Kidney epithelial cell (primary cell): ENCODE measurements at places on chromosomes 5 and 9. TPM values are rescaled to one million over a fixed set of nuclear protein-coding genes. Genes with fewer than 3 reads are reported as not detected.

DNA sequence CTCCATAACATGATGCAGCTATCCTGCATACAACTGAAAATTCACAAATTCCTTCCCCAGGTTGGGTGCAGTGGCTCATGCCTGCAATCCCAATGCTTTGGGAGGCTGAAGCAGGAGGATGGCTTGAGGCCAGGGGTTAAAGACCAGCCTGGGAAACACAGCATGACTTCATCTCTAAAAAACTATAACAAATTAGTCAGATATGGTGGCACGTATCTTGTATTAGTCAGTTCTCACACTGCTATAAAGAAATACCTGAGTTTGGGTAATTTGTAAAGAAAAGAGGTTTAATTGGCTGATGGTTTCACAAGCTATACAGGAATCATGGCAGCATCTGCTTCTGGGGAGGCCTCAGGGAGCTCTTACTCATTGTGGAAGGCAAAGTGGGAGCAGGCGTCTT is 56.4 kb upstream of the DAPK1 start:
- DNase-seq: no peak

DNA sequence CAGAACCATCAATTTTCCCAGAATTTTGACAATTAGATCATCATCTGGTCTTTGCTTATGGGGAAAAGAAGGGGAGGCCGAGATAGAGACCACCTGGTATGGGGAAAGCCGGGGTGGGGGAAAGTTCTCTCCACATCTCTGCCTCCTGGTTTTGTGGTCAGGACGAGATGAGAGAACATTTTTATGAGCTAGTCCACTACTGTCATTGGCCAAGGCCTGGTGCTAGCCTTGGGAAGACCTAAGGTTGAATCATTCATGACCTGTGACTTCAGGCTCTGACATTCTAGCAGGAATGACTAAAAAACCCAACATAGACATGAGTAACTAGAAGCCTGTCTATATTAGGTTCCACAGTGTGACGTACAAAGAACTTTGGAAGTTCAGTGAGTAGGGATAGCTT is 135.2 kb downstream of the PTTG1 start:
- DNase-seq: peak; percentile 78

- no peak for DNase-seq
Observed at GRCh38 chr9:110601098-110601497, 21.6 kb upstream of the SVEP1 start.

PLPP1 gene
- total RNA-seq: 26.6 and 28.8 TPM in 2 replicates

DNA sequence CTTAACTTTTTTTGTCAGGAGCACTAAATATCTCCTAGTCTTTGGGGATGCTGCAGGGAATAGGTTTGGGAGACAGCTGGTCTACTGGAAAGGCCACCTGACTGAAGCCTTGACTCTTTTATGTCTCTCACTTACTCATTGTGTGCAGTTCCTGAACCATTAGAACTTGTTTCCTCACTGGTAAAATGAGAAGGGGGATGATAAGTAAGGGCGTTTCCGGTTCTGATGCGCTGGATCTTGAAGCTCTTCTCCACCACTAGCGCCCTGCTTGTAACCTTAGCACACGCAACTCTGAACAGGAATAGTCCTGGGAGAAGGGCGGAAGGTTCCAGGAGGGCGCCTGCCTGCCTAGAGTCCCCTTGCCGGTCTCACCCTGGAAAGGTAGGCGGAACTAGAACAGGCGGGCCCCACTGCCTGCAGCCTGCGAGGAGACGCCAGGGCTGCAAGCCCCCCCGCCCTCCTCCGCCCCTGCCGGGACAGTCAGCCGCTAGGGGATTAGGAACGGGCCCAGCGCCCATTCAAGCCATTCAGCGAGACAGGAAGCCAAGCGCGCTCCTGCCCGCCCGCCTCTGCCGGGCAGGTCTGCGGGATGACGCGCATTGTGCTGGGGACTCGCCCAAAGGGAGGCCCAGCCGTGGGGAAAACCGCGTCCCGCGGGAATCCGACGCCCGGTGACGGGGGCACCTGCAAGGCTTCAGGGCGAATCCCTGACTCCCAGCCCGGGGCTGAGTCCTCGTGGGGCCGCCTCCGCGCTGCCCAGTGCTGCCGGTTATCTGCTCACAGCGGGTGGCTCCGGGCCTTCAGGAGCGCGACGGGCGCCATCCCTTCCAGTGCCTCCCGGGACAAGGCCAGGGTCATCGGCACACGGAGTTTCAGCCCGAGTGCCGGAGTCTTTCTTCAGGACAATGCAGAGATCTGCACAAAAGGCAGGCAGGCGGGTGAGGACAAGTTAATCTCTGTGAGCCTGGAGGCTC is 44.0 kb upstream of the XPA start:
- DNase-seq: no peak

GRCh38 chr5:133995883-133996563 is 8.8 kb downstream of the VDAC1 start:
- DNase-seq: no peak

ANXA2R gene
- total RNA-seq: 0.34 and 0.79 TPM in 2 replicates

GRCh38 chr9:71824257-71824656 is 55.9 kb upstream of the CEMIP2 start:
- no peak for DNase-seq

TAF1L gene
- under 0.01 TPM in 1 of 2 replicates, not detected in the other for total RNA-seq

- DNase-seq: no peak
Observed at GRCh38 chr5:175321927-175322532, 122.0 kb downstream of the DRD1 start.

GRCh38 chr9:114231719-114232449 is 76.5 kb downstream of the COL27A1 start:
- no peak for DNase-seq

DNA sequence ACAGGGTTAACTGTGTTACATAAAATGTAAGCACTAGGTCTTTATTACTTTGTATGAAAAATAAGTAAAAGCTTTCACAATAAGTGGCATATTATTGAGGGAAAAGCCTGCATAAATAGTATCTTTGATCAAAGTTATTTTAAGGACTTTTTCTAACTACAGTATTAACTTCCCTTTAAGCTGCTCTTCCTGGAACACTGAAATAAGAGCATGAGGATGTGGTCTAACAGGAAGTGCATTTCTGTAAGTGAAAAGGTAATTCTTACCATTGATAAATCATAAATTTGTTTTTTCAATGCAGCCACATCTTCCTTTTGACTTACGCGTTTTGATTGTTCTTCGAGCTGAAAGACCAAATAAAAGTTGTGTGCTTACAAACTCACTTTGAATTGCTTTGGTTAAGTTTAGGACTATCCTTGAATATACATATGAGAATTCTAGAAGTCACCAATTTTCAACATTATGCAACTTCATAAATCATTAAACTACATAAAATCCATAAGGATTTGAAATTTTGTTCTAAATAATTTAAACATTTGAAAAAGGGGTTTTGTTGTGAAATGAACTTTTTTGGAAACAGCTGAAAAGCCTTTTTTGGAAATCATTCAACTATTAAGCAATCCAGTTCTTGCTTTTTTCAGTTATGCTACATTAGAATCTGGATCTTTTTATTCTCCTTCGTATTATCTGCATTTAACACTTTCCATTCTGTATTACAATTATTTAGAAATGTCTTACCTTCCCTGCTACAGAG is 50.6 kb downstream of the RASEF start:
- no peak for DNase-seq

SV2C gene
- total RNA-seq: under 0.01 and 0.04 TPM in 2 replicates

EIF4E1B gene
- total RNA-seq: not detected in 2 replicates

LCN15 gene
- total RNA-seq: not detected in 2 replicates

STPG3 gene
- total RNA-seq: not detected in 2 replicates

- DNase-seq: no peak
Observed at GRCh38 chr9:14633148-14633547, 60.1 kb downstream of the ZDHHC21 start.

IL4 gene
- not detected in 2 replicates for total RNA-seq

CCL21 gene
- total RNA-seq: not detected in 2 replicates

DNA sequence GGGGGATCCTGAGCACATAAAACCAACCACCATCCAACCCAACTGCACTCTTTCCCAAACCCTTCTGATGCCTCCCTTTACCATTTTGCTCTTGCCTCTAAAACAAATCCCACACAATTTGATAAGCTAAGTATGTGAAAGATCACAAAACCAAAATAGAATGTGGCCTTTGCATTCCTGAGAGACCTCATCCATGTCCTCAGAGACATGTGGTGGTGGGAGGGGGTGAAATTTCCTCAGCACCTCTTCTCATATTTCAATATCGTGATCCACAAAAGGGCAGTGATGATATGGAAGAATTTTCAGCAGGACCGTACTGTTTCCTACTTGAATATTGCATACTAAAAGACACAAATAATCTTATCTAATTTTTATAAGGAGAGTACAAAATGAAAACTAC is 423.3 kb downstream of the TLE1 start:
- DNase-seq: no peak

GRCh38 chr5:138488481-138488945 is 23.2 kb downstream of the EGR1 start:
- no peak for DNase-seq

SLC46A2 gene
- total RNA-seq: not detected in 2 replicates

- no peak for DNase-seq
Observed at GRCh38 chr5:2744485-2744884, 7.0 kb downstream of the IRX2 start.

GNAQ gene
- 31.5 and 35.4 TPM in 2 replicates for total RNA-seq

DNA sequence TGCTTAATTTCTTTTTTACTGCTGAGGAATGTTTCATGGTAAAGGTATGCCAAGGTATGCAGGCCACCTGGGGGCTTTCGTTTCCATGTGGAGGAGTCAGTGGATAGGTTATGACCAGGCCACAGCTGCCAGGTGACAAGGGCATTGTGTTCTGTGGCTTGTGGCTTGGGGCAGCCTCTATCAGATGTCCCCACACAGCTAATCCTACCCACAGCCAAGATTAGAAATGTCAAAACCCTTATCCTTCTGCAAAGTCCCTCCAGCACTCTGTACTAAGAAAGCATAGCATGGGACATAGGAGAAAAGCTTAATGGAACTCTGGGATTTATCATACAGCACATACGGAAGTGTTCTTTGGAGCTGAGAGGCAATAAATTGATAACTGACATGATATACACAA is 171.2 kb upstream of the S1PR3 start:
- no peak for DNase-seq

- peak; percentile 1 for DNase-seq
Observed at GRCh38 chr5:34412736-34413135, 243.4 kb upstream of the RAI14 start.

GRCh38 chr9:112046181-112046580 is 128.9 kb downstream of the SUSD1 start:
- DNase-seq: peak; percentile 90

DNA sequence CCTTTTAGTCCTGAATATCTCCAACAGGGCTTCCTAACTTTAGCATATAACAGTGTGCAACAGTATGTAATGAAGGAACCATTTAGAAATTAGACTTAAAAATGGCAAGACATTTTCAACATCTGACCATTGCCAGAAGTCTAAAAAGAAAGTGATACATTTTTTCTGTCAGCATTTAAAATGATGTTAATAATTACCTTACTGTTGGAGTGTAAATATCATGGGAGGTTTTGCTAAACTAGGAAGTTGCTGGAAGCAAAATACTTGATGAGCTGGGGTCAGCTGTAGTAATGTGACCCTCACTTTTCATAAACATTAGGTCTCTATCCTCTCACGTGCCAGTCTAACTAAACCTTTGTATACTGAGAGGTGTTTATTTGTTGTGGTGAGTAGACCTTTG is 68.8 kb downstream of the NTRK2 start:
- DNase-seq: no peak

HEMGN gene
- total RNA-seq: not detected in 2 replicates

- no peak for DNase-seq
Observed at GRCh38 chr5:11407556-11408145, 496.6 kb downstream of the CTNND2 start.

DNA sequence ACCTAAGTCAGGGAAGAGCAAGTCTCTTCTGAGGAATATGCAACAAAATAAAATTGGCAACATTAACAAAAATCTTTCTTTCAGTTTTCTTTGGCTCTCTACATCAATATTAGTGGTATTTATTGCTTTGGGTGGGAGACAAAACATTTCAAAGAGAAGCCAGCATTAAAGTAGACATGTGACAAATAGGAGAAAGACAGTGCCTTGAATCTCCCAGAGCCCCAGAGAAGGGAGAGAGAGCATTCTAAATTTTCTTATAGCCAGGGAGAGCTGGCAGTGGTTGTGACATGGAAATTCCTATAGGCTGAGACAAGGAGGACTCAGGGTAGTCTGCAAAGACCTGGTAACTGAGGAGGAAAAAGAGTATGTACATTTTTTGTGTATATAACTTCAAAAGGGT is 79.4 kb upstream of the NREP start:
- DNase-seq: no peak
